Regular cardiac myocyte (primary cell): ENCODE measurements at places on chromosomes 12 and 14. TPM values are rescaled to one million over a fixed set of nuclear protein-coding genes. Genes with fewer than 3 reads are reported as not detected.

The C1QL4 gene
- total RNA-seq: 0.28 and 0.38 TPM in 2 replicates

The OLR1 gene
- 1.2 and 1.4 TPM in 2 replicates for total RNA-seq

The FANCM gene
- 7.6 and 12.5 TPM in 2 replicates for total RNA-seq

The TEX22 gene
- 0.19 and 0.28 TPM in 2 replicates for total RNA-seq

The CMTM5 gene
- total RNA-seq: 0.28 and 0.58 TPM in 2 replicates

The KRT6C gene
- not detected in 2 replicates for total RNA-seq

The STRAP gene
- 59.2 and 131 TPM in 2 replicates for total RNA-seq

The PPP4R4 gene
- total RNA-seq: 2.5 and 3.1 TPM in 2 replicates

The PPP1R3E gene
- 1.9 and 5.6 TPM in 2 replicates for total RNA-seq

The LALBA gene
- not detected in 2 replicates for total RNA-seq
